ENCODE measurements at places on chromosomes 6 and 20.

- no peak for DNase-seq
These were observed 34.6 kb downstream of the CYP24A1 start for GRCh38 chr20:54139188-54139587.

GRCh38 chr6:107439406-107439805, 20.0 kb downstream of the PDSS2 start:
- DNase-seq: no peak

DNA sequence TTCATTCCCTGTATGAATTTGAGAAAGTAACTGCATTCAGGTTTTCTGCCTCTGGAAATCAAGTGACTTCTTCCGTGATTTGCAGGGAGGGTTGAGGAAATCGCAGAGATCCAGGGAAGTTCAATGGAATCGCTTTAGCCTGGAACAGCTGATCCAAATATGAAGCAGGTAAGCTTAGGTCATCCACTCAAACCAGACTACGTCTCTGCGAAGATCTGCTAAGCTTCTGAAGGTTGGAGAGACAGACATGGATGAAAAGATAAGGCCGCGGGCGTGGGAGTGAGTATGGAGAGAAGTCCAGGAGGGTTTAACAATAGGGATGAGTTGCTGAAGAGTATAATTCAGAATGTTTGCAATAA, 34.2 kb upstream of the BTN3A2 start:
- no peak for DNase-seq

DNA sequence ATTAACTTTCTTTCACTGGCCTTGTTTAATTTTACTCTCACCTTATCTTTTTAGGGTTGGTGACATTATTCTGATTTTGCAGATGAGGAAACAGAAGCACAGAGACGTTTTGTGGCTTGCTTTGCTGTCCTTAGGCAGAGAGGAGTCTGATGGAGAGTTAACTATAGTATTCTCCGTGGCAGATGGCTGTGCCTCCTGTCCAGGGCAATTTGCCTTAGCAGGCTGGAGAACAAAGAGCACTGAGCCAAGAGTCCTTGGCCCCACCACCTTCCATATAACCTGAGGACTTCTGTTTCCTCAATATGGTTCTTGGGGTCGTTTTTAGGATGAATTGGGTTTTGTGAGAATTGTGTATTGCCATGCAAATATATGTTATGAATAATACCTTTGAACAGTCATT, 71.4 kb upstream of the BACH2 start:
- DNase-seq: no peak

- no peak for DNase-seq
These were observed 23.9 kb upstream of the CD164 start for GRCh38 chr6:109406196-109406595.

GRCh38 chr20:52426856-52427255, 235.3 kb upstream of the ZFP64 start:
- DNase-seq: no peak

DNA sequence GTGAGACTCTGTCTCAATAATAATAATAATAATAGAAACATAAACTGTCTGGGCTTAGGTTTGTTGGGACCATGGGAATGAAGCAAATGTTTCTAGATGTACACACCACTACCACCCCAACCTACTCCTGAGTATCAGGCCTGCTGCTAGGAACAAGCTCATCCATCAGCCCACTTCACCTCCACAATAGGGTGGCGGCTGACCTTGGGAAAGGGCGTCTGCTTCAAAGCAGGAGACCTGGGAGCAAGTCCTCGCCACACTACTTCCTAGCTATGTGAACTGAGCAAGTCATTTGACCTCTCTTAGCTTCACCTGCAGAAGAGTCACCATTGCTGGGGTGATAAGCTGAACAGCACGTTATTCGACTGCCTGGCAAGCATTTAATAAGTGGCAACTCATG, 3.1 kb upstream of the FOXP4 start:
- DNase-seq: no peak

GRCh38 chr6:19312241-19312978, 524.8 kb upstream of the ID4 start:
- DNase-seq: no peak

GRCh38 chr6:41679696-41680095, 41.4 kb downstream of the MDFI start:
- no peak for DNase-seq

DNA sequence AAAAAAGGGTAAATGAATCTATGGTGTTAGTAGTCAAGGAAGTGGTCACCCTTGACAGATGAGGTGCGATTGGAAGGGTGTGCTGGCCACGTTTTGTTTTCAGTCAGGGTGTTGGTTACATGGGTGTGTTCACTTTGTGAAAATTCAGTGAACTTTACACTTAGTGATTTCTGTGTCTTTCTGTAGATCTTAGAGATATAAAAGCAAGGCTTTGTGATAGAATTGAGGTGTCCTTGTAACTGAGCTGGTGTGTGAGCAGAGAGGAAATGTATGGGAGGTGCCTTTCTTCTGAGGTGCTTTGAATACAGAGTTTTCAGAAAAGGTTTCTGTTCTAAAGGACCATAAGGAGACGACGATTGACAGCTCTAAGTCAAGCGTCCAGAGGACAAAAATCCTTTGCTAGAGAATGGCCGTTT, 90.5 kb downstream of the SAMD3 start:
- DNase-seq: peak; percentile 25

GRCh38 chr6:41914869-41915530, 5.9 kb downstream of the MED20 start:
- DNase-seq: no peak

DNA sequence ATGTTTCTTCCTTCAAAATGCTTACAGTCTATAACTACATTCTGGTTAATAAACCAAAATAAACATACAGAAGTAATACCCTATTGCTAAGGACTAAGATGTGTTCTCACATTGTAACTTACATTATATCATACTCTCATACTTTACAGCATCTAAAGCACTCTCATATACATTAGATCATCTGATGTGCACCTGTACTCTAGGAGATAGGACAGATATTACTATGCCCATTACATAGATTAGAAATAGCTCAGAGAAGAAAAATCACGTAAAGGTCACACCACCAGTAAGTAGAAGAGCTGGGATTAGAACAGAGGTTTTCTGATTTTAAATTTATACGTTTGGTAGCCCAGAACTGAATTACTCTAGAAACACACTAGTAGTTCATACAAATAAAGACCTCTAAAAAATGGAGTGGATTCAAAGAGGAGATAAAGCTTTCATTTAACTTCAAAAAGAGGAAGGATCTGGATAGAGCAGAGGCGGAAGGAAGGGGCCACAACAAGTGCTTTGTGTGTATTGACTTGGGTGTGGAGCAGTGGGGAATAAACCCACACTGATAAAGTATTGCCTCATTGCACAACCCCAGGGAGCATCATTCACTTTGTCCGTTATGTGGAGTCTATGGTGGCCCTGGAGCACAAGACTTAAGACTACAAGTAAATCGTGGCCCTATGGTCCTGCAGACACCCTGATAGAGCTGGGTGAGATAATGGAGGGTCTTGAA, 30.9 kb downstream of the SLC2A12 start:
- DNase-seq: no peak

DNA sequence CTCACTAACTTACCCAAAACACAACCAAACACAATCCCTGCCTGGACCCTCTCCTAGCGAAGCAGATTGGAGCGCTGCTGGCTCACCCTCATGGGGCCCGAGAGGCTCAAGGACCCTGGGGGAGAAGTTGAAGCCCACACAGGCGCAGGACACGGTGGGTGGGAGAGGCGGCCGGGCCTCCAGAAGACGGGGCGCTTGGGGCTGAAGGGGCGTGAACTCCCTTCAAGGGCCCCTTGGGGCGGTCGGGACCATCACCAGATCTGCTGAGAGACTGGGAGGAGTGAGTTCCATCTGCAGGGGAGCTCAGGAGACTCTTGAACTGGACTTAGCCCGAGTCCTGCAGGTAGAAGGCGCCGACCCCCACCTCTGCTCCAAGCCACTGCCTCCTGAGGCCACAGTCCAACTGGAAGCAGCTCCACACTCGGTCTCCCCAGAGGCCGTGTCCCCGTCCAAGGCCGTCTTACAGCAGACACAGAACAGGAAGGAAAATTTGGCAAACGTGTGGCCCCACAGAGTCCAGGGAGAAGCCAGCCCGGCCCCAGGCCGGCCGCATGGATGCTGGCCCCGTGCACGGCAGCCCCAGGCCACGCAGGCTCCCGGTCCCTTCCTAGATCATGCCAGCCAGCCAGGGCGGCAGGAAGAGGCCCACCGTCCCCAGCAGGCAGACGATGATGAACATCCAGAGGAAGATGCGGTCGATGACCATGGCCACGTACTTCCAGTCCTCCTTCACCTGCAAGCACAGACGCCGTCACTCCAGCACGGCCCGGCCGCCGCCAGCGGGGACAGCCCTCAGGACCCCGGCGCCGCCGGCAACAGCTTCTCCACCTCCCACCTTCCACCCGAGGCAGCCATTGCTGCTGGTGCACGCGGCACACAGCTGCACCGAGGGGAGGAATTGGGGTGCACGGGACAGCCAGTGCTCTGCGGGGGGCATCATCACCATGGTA, 14.7 kb downstream of the CHRNA4 start:
- no peak for DNase-seq

- no peak for DNase-seq
These were observed 212.6 kb downstream of the BCAS1 start for GRCh38 chr20:53857723-53858236.

DNA sequence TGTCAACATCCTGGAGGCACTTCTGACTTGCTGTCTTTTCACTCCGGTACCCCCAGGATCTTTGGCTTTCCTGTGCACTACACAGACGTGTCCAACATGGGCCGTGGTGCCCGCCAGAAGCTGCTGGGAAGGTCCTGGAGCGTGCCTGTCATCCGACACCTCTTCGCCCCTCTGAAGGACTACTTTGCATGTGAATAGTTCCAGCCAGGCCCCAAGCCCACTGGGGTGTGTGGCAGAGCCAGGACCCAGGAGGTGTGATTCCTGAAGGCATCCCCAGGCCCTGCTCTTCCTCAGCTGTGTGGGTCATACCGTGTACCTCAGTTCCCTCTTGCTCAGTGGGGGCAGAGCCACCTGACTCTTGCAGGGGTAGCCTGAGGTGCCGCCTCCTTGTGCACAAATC, 12.0 kb upstream of the MAPRE1 start:
- DNase-seq: no peak

DNA sequence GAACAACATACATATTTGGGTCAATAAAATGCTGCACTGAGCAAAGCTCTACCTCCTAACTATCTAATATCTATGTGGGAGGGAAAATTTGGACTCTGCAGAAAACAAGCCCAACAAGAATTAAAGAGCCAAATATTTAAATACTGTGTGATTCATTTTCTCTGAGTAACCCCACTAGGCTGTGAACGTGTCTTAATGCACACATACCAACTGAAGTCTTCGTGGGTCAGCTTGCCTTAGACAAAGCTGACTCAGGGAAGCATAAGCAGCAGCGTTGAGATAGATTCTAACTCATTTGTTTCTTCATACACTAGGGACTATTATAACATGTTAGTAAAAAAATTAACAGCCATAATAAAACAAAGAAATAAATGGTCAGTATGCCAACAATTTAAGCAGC, 114.3 kb downstream of the GJA1 start:
- no peak for DNase-seq

GRCh38 chr6:133187657-133188453, 53.3 kb upstream of the EYA4 start:
- DNase-seq: no peak

GRCh38 chr6:149723771-149724417, 6.0 kb upstream of the LATS1 start:
- peak; percentile 16 for DNase-seq

DNA sequence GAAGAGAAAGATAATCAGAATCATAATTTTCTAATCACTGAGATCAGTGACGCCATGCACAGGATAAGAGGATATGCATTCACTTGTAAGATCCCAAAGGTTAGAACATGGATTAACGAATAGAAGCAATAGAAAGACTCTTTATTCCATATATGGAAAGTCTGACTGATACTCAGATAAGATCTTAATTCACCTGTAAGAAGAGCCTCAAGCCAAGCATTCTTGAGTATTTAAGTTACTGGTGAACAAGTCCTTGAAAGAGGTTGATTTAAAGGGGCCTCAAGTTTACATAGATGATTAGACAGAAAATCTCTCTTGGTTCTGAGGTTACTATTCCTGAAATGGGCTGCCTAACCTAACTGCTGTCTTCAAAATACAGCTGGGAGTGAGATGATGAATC, 53.8 kb upstream of the MTRF1L start:
- no peak for DNase-seq

DNA sequence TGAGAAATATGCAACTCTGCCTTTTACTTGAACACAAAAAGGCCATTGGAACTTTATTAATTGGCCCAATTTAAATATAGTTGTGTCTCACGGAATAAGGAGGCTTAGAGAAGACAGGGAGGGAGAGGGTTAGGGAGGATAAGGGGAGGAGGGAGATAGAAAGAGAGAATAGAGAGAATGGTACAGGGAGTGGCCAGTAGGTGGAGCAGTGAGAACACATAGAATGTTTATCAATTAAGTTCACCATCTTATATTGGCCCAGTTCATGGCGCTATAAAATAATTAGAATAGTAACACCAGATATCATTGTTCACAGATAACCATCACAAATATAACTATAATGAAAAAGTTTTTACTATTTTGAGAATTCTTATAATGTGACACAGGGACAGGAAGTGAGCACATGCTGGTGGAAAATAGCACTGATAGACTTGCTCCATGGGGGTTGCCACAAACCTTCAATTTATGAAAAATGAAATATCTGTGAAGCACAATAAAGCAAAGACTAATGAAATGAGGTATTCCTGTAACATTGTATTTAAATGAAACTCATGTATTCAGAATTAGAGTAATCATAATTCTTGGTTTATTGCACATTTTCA, 374.1 kb upstream of the MANEA start:
- DNase-seq: no peak

DNA sequence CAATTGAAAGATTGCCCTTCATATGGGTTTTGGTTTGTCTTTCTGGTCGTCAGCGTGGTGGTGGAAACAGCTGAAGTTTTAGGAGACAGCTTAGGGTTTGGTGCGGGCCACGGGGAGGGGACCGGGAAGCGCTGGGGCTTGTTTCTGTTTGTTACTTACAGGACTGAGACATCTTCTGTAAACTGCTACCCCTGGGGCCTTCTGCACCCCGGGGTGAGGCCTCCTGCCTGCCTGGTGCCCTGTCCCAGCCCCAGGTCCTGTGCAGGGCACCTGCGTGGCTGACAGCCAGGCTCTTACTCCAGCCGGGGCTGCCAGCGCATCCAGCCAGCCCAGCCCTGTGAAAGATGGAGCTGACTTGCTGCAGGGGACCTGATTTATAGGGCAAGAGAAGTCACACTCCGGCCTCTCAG, 22.8 kb downstream of the NPEPL1 start:
- DNase-seq: no peak

DNA sequence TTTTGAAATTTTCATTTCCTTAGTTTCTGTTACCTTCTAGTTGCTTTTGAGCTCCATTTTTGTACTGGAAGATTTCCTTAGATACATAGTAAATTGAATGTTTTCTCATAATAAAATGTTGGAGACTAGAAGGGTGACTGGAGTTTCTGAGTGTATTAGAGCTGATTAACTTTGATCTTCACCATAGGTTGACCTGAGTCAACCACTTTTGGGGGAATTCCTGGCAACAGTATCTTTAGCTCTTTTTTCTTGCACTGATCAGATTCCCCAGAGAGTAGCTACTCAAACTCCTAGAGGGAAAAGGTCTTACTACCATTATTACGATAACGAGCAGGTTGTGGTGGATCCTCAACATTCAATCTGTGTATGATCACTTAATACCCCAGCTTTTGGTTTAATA, 72.7 kb downstream of the KHDC1L start:
- no peak for DNase-seq

GRCh38 chr6:152129691-152130151, 322.2 kb downstream of the ESR1 start:
- DNase-seq: no peak

GRCh38 chr20:57153238-57153905, 113.1 kb downstream of the BMP7 start:
- DNase-seq: no peak

GRCh38 chr20:59033616-59034165, 1.6 kb upstream of the ATP5F1E start:
- DNase-seq: no peak
